ENCODE measurements at places on chromosomes 16 and 17. TPM values are rescaled to one million over a fixed set of nuclear protein-coding genes. Genes with fewer than 3 reads are reported as not detected.

Gene SUPT4H1
- total RNA-seq: 69.0 TPM

Gene GPRC5B
- 0.25 TPM for total RNA-seq

Gene ANKFN1
- total RNA-seq: not detected

Gene GPR142
- not detected for total RNA-seq

Gene GP1BA
- not detected for total RNA-seq

Gene MILR1
- 0.27 TPM for total RNA-seq
